ENCODE measurements at places on chromosomes 7 and 10. TPM values are rescaled to one million over a fixed set of nuclear protein-coding genes. Genes with fewer than 3 reads are reported as not detected.

GRCh38 chr10:49679480-49679893 lies at the start of gene C10orf53:
Gene C10orf53 (plus strand): TSS chr10:49679651. CDS start chr10:49679698, 47 bp downstream.
- DNase-seq = no peak

DNA sequence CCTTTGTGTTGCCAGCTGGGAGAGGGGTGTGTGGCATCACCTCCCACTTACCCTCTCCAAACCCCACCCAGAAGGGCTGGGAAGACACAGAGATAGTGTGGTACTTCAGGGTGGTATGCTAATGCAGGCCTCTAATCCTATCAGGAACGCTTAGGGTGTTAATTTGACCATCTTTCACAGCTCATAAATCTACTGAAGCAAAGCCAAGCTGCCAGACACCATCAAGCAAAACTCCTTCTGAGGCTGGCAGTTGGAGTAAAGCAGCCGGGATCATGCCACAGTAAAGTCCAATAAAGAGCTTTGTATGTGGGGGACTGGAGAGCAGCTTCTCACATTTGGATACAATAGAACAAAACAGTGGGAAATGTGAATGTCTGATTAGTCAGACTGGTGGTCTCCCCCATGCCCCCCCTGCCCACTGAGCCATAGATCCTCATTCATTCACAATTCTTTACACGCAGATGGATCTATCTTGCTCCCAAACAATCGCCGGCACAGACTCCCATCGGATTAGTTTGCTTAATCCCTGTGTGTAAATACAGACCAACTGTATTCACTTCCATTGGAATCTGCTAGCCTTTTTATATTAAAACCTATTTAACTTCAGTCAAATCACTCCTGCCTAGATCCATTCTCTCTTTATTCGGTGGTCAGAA lies 29.6 kb downstream of the FGFBP3 start:
- DNase-seq = no peak

DNA sequence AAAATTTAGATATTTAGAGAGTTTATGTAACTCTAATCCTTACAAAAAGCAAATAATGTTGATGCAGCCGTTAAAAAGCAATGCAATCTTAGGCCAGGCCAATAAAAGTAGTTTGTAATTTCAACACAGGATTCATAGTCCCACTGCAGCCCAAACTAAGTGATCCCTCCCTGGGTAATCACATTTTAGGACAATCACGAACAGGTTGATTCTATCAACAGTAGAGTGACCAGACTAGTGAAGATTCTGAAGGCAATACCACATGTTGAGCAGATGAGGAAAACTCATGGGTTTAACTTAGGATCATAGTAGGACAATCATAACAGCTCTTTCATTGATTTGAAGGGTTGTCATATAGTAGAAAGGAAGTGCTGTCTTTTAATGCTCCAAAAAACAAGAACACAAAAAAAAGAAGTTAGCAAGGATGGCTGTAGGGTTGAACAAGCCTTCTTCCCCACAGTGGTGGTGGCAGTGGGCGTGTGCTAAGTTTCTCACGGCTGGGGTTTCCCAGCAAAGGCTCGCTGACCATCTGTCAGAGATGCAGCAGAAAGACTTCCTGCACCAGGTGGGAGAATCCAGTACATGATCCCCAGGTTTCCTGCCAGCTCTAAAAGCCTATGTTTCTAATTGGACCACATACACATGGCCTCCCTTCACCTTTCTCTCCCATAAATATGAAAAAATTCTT lies 212.2 kb downstream of the CHRM2 start:
- no peak for DNase-seq

Gene PRSS37
- polyA plus RNA-seq = not detected

Gene NXPH1
- not detected for polyA plus RNA-seq

All from forelimb muscle (tissue), 1 donor.